ENCODE measurements at places on chromosomes 7 and 10. TPM values are rescaled to one million over a fixed set of nuclear protein-coding genes. Genes with fewer than 3 reads are reported as not detected.

Gene FLNC
- 193 TPM for total RNA-seq

Gene LIPF
- total RNA-seq = not detected

Gene ODAD2
- total RNA-seq = 0.18 TPM

Gene BAMBI
- 1.4 TPM for total RNA-seq

Gene C10orf105
- total RNA-seq = not detected

Gene DNAJB9
- total RNA-seq = 19.1 TPM

Gene SPDYE5
- total RNA-seq = not detected

Gene NRP1
- 174 TPM for total RNA-seq

Gene ANKRD7
- 1.4 TPM for total RNA-seq

Gene TRIM50
- total RNA-seq = not detected

Gene AKR1C3
- 169 TPM for total RNA-seq

Gene GIMAP2
- 0.98 TPM for total RNA-seq

Gene BZW2
- total RNA-seq = 35.6 TPM

Gene CYP17A1
- not detected for total RNA-seq

Gene HMX3
- not detected for total RNA-seq

Gene FKBP6
- not detected for total RNA-seq

Gene MBLAC1
- total RNA-seq = 1.9 TPM

Gene DLX5
- total RNA-seq = not detected

Gene CALML3
- total RNA-seq = not detected

Gene MEIG1
- not detected for total RNA-seq

Gene CYREN
- 46.4 TPM for total RNA-seq

Gene ZEB1
- 228 TPM for total RNA-seq

Gene LRRC61
- total RNA-seq = 0.09 TPM

Gene ANKRD2
- 0.27 TPM for total RNA-seq
